NCI-H187 treated with DMSO at 0.1 percent for 48 hours (cell line): ENCODE measurements at places on chromosomes 5 and 9.

DNA sequence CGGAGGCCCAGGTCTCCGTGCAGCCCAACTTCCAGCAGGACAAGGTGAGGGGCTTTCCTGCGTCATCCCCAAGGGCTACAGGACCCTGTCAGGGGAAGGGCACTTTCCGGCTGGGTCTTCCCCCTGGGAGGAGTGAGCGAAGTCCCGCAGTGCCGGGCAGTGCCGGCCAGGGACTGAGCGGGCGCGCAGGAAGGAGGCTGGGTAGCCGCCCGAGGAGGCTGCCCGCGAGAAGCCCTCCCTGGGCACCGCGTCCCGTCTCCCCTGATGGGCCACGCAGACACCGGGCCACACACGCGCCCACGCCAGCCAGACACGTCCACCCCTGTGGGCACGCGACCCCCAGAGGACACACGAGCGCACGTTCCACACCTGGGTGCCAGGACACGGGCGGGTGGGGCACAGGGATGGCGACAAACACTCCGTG is 357 bp downstream of the PTGDS start:
- no peak for DNase-seq

GRCh38 chr9:91421971-91422757 is 1.5 kb downstream of the NFIL3 start:
- DNase-seq, result no peak

DNA sequence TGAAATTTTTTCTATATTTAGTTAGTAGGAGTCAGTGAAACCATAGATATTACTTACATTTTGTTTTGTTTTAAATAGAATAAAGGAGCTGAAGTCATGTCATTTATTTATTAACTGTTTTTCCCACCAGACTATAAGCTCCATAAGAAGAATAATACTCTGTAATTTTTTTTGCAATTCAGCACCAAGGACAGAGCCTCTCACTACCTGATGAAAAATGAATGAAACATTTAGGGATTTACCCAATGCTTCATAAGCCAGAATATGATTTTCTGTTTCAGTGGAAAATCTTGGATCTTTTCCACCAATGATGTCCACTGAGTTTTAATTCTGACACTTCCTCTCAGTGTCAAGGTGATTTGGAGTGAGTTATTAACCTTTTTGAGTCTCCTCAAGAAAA is 624.9 kb upstream of the GRAMD2B start:
- DNase-seq, result no peak

DNA sequence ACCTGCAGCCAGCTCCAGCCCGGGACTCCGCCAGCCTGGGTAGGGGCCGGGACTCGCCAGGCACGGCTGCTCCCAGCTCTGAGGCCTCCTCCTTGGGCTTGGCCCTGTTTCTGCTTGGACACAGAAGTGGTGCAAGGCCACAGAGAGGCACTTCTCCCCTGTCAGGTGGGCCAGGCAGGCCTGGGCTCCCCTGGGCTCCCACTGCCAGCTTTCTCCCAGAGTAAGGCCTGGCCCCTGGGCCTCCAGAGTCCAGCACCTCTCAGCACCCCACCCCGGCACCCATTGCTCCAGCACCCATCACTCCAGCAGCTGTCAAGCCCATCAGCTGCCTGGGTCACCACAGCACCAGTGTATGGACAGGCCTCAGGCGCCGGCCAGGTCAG is 71.1 kb upstream of the LRRTM2 start:
- no peak for DNase-seq

- DNase-seq, result no peak
Observed at GRCh38 chr9:124450241-124450924, at the start of gene ADGRD2. TSS of gene ADGRD2 (plus strand) at chr9:124450451. CDS start at chr9:124451667, 1,216 bp downstream.

DNA sequence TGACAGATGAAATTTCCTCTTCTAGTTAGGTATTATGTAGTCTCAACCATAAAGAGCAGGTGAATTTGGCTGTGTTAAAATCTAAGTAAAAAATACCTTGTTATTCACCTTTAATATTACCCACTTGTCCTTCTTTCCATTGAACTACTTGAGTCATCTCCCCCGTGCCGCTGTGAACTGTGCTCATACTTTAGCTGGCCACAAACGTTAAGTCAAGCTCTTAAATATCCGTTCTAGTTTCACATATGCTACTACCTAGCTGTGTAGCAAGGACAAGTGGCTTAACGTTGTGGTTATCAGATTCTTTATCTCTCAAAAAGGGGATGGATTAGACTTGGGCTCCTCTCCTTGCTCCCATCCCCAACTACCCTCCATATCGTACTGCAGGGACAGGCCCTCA is 110.4 kb downstream of the EFNA5 start:
- DNase-seq, result no peak

DNA sequence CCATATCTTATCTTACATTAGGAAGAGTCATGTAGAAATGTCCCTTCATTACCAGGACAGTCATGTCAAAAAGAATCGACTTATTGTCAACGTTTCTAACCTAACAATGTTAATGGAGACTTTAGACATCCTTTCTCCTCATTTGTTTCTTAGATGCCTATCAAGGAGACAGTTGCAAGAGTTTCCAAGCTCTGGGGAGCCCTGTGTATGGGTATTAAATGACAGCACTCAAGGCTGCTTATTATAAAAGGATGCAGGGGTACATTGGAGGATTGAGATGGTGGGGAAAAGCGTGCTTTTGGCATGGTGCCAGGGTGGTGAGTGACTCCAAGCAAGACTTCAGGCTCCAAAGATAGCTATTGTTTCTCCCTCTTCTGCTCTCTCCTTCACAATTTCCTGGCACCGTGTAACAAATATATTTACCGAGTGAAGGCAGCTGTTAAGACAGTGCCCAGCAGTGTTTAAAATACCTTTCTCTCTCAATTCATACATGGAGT is 461.3 kb upstream of the CLINT1 start:
- peak; percentile 30 for DNase-seq

DNA sequence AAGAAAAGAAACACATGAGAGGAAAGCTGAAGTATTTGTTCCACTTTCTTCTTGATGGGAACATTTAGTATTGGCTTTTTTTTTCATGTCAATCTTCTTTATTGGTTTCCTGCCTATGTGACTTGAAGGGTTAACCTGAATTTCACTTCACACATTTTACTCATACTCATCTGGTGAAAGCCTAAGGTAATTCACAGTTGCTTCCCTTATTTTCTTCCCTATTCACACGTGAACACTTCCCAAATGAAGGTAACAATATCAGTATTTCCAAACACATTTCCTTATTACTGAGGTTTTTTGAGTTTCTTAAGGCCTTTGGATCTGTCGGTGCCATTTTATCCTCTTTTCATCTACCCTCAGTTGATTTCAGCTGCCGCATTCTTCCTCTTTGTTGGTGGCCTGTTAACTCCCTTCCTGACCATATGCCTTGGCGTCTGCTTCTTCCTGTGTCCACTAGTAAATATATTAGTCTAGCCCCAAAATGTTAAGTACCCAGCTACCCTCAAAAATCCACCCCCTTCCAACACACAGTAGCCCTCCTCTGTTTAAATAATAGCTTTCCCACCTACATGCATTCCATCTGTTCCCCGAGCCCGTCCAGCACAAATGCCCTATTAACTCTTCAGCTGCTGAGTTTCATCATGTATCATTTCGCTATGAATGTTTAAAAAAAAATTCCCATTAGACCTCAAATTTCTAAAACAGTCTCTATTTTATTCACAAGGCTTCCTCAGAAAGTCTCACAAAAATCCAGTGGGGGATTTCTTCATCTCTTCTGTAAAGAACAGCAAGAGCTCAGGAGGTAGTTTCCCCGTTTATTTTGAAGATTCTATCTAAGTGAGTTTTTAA is 97.3 kb downstream of the USP20 start:
- DNase-seq, result no peak

DNA sequence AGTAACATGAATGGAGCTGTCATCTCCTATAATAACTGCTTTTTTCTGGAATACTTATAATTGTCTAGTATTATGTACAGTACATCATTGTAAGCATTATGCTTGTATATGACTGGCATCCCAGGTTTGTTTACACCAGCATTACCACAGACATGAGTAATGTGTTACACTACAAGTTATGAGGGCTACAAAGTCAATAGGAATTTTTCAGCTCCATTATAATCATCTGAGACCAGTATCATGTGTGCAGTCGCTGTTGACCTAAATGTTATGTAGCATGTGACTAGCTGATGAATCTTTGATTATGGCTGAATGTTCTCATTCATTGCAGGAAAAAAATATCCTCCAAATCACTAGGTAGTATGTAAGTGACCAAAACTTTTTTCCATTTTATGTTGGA is 2.2 kb downstream of the ZCCHC9 start:
- no peak for DNase-seq

GRCh38 chr9:14221558-14221957 is 92.4 kb downstream of the NFIB start:
- DNase-seq, result no peak

GRCh38 chr5:136198453-136198852 is 5.5 kb upstream of the SMIM32 start:
- DNase-seq, result no peak

- DNase-seq, result no peak
Observed at GRCh38 chr5:149969181-149969930, 8.8 kb downstream of the SLC26A2 start.

DNA sequence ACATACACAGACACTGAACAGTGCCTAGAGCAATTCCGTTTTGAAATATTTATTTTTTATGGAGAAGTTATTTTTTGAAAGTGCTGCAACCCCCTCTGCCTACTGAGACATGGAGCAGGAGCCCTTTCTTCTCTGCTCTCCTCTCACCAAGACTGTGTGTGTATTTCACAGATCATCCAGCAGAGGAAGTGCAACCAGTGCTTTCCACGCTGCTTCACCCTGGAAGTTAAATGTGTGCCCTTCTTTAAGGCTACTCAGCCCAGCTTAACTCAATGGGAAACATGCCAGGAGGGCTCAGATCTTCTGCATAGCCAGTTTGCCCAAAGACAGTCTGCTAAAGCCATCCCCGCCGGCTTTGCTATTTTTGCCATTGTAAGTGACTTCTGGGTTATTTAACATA is 606.3 kb downstream of the TLE1 start:
- DNase-seq, result no peak

DNA sequence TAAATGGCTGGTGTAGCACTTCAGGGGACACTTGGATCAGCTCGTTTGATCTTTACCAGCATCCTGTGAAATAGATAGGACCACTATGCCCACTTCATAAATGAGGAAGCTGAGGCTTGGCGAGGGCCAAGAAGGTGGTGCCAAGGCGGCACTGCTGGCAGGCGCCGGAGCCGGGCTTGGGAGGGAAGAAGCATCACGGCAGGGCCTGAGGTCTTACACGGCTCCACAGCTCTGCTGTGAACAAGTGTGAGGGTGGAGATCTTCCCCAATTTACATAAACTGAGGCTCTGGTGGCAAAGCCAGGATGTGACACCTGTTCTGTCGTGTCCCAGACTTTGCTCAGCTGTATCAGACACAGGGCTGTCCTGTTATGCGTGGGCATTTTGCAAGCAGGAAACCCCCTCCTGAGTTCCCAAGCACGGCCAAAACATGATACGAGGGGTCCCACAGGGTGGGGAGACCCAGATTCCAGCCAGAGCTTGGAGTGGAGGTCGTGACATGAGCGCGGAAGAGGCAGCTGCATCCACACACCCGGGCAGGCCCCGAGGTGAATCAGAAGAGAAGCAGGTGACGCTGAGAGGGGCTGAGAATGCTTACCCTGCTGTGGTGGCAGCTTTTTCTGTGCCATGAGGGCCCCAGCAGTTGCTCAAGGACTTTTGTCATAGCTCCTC is 117.5 kb upstream of the BOD1 start:
- no peak for DNase-seq

- DNase-seq, result no peak
Observed at GRCh38 chr9:133269537-133270362, 5.3 kb downstream of the ABO start.

- DNase-seq, result no peak
Observed at GRCh38 chr5:138543730-138544104, 681 bp upstream of the ETF1 start.

GRCh38 chr9:87671925-87672324 is 54.0 kb upstream of the CTSL start:
- DNase-seq, result no peak

DNA sequence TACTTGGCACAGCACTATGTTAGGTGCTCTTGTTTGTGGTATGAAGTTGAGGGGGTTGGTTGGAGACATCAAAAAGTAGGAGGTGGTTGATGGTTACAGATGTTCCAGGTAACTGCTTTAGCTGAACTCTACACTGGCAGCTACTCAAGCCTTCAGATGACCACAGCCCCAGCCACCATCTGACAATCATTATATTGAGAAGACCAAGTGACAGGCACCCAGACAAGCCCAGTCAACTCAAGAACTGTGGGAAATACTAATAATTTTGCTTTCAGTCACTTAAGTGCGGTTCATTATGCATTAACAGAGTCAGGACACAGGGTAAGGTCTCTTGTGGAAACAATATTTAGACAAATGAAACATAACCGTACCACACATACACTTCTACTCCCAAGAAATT is 38.9 kb upstream of the SLIT3 start:
- no peak for DNase-seq

DNA sequence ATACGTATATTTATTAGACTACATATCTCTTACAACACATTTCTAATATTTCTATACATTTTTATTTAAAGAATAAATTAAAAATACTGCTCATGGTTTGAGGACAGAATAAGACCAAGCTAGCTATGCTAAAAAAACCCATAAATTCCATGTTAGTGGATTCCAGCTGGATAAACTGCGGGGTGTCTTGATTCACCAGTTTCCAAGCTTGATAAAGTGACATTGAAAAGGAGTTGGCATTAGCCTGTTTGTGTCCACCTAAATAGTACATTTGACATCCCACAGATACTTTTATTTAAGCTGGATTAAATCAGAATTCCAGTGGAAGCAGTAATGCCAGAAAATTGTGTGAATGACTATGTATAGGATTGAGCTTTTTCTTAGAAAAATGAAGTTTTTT is 80.1 kb downstream of the GABRA6 start:
- no peak for DNase-seq

DNA sequence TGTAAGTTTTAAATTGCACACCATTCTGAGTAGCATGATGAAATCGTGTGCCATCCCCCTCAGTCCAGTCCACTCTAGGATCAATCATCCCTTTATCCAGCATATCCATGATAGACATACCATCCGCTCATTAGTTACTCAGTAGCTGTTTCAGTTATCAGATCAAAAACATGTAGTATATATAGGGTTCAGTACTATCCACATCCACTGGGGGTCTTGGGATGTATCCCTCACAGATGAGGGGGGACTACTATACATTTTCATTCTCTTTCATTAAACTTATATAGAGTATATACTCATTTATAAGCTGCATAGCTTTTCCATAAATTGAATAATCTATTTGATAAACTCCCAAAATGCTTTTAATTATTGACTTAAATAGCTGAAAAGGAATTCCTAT is 67.6 kb downstream of the MEIKIN start:
- no peak for DNase-seq

GRCh38 chr9:103867886-103868285 is 226.2 kb upstream of the SMC2 start:
- DNase-seq, result no peak

GRCh38 chr9:73680831-73681230 is 529.2 kb downstream of the ANXA1 start:
- no peak for DNase-seq

DNA sequence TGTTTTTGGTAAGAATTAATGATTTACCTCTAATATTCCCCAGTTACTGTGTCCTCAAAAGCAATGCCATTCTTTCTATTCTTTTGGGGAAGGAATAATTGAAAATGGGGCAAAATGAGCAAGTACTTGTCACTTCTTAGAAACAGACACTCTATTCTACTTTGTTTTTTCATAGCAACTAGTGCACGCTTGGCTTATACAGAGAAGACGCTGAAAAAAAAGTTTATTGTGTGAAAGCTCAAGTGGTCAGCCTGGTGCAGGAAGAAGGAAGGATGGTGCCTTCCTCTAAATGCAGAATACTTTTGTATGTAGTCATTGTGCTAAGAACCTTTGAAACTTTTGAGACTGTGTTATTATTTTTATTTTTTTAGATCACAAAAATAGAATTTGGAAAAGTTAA is 29.6 kb downstream of the ANKDD1B start:
- DNase-seq, result no peak

GRCh38 chr5:32642276-32643002 is 57.1 kb downstream of the SUB1 start:
- no peak for DNase-seq
